ENCODE measurements at places on chromosomes 7 and 10.
A peak's percentile ranks its signal among the peaks of the same experiment; 100 is the strongest.

DNA sequence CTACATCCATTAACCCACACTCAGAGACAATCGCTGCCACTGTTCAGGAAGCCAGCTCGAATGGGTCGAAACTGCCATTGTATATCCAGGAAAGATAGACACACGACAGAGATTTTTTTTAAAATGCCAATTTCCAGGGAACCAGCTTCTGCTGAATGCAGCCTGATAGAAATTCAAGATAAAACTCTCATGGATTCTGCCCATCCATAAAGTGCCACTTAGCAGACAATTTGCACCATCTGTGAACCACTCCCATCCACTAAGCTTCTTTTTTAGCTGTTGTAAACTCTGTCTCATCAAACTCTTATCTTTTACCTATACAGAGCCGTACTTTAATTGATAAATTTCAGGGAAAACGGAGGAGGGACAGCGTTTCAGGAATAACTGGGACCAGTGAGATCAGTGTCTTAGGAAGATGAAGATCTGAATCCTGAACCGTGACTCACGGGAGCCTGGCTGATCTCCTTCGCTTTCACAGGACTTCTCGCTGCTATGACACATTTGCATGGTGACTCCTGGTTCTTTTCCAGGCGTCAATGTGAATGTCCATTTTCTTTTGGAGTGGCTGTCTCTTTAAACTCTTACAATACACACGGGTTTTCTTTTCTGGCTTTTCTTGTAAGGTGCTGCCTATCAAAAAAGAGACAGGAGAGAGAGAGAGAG, 103.4 kb downstream of the FAM204A start:
- no peak for DNase-seq

DNA sequence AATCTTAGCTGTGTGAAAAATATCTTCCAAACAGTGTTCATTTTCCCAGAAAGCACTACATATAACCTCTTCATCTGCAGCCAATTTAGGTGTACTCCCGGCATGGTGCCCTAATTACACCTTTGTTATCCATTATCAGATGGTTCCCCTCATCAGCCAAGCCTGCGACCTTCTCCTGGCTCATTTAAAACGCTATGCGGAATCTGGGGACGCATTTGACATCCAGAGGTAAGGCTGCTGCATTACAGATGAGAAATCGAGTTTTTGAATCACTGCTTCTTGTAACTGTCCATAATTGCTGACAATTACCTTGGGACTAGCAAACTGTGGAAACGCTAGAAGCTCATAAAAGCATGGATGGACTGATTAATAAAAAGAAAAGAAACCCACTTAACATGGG, 109.5 kb downstream of the PARP12 start:
- DNase-seq = no peak

GRCh38 chr7:127833641-127834040, 181.6 kb downstream of the SND1 start:
- no peak for DNase-seq

DNA sequence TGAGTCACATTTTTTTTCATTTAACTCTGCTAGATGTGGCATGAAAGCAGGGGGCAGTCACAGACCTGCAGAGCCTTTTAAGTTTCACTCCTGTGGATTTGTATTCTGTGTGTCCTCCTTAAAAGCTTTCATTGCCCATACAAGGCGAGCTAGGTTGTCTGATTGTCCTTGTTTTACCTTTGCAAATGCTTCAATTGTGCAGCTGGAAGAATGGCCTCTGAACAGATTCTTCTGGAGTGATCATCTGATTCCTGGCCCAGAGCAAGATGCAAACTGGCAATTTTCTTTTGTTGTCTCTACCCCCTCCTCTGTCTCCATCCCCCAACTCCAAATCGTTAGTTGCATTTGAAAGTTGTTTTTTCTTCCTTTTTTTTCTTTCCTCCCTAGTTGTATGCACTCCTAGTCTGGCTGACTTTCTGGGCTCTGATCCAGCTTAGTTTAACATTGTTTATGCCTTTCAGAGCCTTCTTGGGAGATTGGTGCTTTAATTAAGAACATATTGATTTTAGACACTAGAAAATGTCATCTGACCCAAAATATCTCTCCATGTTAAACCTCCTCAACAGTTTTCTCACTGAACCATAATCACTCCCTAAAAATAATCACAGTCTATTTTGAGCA, 150.2 kb downstream of the REEP3 start:
- no peak for DNase-seq

DNA sequence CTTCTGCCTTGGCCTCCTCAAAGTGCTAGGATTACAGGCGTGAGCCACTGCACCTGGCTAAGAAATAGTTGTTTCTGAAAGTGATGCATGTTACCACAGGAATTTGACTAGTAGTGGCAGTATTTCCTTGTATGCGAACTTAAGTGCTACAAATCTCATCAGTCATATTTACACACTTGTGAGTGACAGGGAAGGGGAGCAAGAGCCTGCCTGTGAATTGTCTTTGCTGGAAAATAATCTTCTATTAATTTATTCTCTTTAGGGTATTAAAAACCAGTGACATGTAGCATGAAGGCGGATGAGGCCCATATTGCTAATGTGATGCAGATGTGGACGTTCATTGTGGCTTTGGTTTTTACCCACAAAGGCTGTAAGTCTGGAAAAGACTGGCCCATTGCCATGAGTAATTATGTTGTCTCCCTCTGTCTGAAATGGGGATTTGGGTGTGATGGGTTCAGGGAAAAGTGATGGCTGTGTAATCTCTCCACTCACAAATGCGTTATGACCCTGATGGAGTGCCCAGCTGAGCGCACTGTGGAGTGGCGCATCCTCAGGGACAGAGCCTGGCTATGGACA, 97.6 kb downstream of the CCNY start:
- peak; percentile 42 for DNase-seq

DNA sequence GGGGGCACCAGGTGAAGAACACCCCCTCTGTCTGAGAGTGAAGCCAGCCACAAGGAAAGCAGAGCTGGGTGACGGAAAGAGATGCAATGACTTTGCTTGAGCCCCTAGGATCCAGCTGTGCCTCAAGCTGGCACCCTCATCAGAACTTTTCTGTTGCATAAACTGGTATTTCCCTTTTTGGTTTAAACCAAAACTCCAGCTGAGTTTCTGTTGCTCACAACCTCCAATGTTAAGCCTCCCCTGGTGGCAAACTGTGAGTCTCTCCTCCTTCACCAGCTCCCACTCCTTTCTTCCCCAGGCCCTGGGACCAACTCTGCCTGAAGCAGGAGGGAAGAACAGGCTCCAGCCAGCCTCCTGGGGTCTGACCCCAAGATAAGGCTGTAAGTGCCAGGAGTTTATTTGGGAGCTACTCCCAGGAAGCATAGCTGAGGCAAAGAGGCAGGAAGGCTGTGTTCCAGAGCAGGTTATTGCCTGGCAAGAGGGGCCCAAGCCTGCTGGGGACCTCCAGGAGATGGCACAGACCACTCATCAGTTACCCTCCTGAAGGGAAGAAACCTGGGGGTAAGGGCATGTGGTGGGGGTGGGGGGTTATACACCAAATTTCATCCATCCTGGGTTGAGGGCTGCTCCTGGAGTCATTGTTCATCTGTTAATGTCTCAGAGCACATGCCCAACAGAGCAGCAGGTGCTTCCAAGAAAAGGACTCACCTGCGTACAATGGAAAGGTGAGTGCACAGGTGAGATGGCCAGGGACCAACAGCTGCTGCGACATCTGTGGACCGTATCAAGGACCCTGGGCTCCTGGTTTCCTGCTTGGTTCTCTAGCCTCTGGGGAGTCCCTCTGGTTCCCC, 73.3 kb upstream of the NANOS1 start:
- no peak for DNase-seq
